ENCODE measurements at places on chromosomes 2 and 18.
A peak's percentile ranks its signal among the peaks of the same experiment; 100 is the strongest.

DNA sequence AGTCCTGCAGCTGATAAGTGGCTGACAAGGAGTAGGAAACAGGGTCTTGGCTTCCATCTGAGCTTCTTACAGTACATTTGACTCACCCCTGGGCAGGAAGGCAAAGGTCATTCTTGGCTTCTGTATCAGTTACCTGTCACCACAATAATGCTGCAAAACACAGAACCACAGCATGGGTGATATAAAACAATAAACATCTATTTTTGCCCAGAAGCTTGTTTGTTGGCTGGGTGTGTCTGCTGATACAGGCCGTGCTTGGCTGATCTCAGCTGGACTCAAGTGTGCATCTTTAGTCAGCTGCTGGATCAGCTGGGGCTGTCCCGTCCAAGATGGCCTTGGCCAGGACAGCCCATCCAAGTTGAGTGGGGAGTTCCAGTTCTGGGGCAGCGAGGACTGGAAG, 34.7 kb downstream of the ONECUT2 start:
- no peak for DNase-seq

- DNase-seq: no peak
Observed at GRCh38 chr2:168231609-168232241, 15.7 kb downstream of the STK39 start.

DNA sequence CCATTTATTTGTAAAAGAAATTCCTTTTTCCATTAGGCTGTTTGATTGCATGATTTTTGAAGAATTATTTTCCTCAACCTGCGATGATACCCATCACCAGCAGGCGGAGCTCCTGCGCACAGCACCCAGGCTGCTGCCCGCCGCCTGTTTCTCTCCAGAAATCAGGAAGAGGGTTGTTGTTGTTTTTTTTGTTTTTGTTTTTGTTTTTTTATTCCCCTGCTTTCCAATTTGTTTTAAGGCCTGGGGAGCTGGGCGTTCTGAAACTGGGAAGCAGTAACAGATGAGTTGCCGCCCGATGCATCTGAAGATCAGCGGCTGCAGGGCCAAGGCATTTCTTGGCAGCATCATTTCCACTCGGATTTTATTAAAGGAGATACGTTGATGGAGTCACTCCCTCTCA, 132.1 kb downstream of the MBP start:
- peak; percentile 58 for DNase-seq

DNA sequence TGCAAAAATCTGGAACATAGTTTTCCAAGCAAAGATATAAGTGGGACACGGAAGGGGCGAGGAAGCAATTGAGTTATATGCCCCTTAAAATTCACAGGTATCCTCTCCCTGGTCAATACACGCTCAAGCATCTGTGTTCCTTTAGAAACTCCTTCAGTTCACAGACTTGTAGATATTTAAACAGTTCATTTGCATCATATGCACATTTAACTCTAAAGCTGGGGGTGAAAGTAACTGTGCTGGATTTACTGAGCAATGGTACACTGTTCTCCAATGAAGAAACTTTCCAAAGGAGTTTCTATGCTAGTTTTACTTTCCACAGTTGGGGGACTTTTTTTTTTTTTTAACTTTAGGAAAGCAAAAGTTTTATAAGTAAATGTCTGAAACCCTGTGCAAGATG, 293.0 kb upstream of the TNP1 start:
- DNase-seq: no peak

DNA sequence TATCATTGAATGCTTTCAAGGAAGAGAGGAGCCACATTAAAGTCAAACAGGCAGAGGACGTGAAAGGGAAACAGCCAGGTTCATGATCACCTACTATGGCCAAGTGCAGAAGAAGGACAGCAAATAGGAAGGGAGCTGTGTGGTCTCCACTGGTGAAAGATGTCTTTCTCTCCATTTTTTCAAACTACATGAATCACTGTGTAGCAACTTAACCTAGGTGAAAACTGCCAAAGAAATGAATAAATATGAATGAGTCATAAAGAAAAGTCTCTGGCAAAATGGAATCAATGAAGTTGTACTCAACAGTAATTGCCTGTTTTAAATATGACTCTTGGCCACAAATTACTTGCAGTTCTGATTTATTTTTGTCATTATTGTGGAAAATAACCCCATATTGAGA, 452.6 kb upstream of the PKDCC start:
- peak; percentile 33 for DNase-seq

Data from cardiac muscle cell (in vitro differentiated cells and primary cell).